Fibroblast of the aortic adventitia (primary cell): ENCODE measurements at places on chromosomes 2 and 18.
A peak's percentile ranks its signal among the peaks of the same experiment; 100 is the strongest.

- peak; percentile 21 for DNase-seq
Observed at GRCh38 chr2:26292646-26293045, 47.9 kb downstream of the HADHB start.

DNA sequence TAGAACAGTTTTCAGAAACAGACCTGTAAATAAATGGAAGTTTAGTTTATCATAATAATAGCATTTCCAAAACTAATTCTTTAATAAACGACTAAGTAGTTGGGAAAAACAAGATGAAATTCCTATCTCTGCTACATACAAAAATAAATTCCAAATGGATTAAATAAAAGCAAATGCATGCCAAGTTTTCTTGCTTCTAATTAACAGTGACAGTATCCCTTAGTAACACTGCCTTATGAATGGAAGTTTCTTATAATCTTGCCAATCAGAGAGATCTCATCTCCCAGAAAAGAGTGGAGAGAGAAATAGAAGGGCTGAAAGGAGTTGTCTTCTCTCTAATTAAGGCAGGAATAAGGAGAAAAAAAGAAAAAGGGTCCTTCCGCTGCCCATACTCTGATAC, 133.9 kb downstream of the GFPT1 start:
- DNase-seq: peak; percentile 60

DNA sequence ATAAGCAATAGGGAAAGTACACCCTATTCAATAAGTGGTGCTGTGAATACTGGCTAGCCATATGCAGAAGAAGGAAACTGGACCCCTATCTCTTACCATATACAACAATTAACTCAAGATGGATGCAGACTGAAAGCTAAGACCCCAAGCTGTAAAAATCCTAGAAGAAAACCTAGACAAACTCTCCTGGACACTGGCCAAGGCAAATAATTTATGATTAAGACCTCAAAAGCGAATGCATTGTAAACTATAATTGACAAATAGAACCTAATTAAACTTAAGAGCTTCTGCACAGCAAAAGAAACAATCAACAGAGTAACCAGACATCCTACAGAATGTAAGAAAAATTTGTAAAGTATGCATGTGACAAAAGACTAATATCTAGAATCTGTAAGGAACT, 41.1 kb upstream of the ASXL3 start:
- DNase-seq: no peak

DNA sequence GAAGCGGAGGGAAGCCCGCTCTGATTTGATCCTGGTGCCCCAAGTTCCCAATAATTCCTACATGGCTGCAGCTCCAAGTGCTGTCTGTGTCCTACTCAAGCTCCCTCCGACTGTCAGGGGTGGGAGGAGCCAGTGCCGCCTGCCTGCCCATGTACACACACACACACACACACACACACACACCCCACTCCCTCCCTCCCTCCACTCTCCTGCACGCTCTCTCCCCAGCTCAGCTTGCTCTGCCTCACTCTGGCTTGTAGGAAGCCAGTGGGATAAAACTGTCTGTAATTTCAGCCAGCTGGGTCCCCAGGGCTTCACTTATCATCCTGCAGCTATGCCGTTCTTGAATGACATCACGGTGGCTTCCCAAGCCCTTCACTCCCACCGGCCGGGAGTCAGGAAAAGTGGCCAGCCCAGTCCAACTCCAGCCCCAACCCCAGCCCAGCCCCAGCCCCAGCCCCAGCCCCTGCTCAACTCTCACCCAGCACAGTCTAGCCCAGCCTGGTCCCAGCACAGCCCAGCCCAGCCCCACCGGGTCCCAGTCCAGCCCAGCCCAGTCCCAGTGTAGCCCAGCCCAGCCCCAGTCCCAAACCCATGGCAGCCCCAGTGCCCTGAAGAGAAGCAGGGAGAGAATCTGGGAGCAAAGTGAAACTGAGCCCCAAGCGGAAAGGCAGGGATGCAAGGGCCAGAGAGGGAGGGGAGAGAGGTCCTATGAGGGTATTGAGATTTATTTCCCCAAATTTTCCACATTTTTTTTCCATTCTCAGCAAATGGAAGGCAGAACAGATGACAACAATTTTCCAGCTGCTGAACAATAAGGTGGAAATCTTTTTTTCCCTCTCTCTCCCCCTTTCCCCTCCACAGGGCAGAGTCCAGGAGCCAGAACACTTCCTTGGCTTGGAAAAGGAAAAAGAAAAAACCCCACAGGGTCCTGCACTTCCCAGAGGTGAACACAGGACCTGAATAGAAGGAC, 144.0 kb downstream of the TNS1 start:
- peak; percentile 99 for DNase-seq

GRCh38 chr2:233044974-233045605, 12.6 kb downstream of the NEU2 start:
- DNase-seq: no peak

DNA sequence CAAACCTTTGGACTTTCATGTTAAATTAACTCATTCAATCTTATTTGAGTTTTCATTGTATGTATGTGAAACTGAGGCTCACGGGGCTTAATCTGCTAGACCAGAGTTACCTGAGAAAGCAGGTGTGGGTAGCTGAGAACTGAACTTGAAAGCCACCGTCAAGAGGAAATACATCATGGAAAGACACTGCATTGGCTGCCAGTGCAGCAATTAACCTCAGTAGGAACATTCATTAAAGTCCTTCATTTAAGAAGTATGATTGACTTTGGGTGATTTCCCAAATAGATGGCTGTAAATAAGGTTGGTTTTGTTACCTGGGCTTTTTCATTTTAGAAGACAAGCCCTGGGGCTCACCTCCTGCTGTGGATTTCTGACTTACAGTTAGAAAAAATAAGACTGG, 36.5 kb upstream of the MGAT5 start:
- DNase-seq: no peak

GRCh38 chr2:128773641-128774319, 455.1 kb upstream of the HS6ST1 start:
- no peak for DNase-seq

- DNase-seq: no peak
Observed at GRCh38 chr18:59686260-59686659, 11.0 kb downstream of the CCBE1 start.

DNA sequence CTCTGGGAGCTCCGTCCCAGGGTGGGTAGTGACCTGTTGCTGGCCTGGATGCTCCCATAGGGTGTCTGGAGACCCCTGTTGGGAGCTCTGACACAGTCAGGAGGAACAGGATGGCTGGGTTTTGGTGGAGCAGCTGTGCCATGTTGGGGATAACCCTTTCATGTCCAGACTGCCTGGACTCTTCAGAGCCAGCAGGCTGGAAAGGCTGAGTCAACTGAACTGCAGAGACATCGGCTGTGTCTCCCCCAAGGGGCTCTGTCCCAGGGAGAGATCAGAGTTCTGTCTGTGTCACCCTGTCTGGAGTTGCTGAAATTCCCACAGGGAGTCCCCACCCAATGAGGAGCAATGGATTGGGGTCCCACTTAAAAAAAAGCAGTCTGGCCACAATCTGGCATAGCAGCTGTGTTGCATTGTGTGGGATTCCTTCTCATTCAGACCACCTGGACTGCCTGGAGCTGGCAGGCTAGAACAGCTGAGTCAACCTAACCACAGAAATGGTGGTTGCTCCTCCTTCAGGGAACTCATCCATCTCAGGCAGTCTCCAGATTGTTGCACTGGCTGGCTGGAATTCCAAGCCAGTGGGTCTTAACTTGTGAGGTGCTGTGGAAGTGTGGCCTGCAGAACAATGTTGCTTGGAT, 37.2 kb downstream of the AGPS start:
- peak; percentile 94 for DNase-seq

GRCh38 chr2:100244881-100245605, 77.3 kb downstream of the LONRF2 start:
- peak; percentile 19 for DNase-seq

DNA sequence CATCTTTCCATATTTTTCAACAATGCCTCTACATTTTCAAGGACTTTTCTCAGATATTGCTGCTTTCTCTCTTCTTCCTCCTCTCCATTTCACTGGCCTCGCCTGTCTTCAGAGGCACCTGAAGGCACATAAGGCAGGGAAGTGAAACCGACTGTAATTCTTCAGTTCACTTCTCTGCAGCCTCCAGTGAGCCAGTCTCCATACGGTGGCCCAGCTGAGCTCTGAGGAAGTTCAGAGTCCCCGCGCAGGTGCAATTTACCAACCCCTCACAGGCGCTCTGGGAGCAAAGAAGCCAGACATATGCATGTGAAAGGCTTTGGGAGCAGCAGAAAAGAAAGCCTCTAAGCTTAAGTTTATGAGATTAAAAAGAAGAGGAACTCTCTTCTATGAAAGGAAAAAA, 12.4 kb downstream of the KLHL14 start:
- DNase-seq: no peak

DNA sequence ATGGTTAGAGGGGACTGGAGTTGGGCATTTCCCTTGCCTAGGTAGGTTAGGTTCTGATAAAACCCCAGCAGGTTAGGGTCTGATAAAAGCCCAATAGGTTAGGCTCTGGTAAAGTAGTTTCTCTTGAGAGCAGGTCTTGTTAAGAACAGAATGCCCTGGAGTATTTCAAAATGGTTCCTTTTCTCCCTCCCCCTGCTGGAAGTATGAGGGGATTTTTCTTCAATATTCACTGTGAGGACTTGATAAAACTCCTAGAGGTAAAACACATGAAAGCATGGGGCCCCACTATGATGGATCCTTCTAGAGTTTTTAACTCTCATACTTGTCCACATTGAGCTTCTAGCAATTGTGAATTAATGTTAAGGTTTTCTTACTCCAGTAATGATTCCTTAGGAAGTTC, 27.6 kb downstream of the ANKAR start:
- no peak for DNase-seq

- DNase-seq: no peak
Observed at GRCh38 chr2:2887772-2888387, 489.7 kb downstream of the EIPR1 start.

GRCh38 chr2:168149986-168150385, 97.4 kb downstream of the STK39 start:
- DNase-seq: no peak

GRCh38 chr18:49804096-49804495, 9.2 kb downstream of the ACAA2 start:
- DNase-seq: no peak

- DNase-seq: no peak
Observed at GRCh38 chr2:210227290-210228088, 2.2 kb upstream of the ACADL start.

- DNase-seq: peak; percentile 60
Observed at GRCh38 chr2:240557808-240558207, at the start of gene ANKMY1. ANKMY1 (minus strand) TSS chr2:240557988; CDS start chr2:240557335, 653 bp downstream.

- no peak for DNase-seq
Observed at GRCh38 chr2:29060441-29060840, 13.9 kb downstream of the PCARE start.

DNA sequence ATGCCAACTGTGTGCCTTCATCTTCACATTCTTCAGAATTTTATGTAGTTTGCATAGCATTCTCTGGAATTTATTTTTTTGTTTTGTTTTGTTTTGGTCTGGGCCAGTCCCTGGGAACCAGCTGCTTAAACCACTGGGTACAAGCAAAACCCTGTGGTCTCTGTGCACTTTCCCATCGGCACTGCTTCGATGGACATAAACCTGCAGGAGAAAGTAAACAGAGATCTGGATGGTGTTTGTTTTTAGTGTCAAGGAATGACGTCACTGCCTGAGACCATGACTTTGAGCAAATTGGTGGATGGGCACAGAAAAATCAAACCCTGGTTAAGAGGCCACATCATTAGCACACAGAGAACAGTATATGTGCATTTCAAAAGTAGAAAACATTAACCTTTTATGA, 64.7 kb upstream of the RASGRP3 start:
- DNase-seq: peak; percentile 37

DNA sequence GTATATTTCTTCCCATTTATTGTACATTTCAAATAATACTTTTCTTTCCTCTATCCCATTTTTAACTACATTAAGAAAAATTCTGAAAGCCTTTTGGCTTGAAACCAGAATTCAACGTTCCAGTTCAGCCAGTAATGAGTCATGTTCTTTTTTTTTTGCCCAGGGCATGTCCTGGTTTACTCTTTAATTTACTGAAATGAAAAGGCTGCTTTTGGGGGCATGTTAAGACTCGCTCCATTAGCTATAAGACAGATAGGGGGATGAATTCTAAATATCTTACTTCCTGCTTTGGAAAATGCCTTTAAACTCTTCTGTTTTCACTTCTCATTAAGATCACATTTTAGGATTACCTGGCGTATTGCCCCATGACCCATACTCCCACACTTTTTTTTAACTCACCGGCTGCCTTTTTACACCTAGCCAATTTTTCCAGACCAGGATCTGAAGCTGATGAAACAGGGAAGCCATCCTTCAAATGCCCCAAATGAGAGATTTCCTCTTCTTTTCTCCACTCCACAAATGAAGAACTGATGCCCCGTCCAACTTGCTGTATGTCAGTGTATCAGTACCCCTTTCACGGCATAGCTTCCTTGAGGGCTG, 585 bp downstream of the ABCA12 start:
- peak; percentile 80 for DNase-seq

- DNase-seq: no peak
Observed at GRCh38 chr2:230891509-230891908, 26.8 kb downstream of the ITM2C start.

DNA sequence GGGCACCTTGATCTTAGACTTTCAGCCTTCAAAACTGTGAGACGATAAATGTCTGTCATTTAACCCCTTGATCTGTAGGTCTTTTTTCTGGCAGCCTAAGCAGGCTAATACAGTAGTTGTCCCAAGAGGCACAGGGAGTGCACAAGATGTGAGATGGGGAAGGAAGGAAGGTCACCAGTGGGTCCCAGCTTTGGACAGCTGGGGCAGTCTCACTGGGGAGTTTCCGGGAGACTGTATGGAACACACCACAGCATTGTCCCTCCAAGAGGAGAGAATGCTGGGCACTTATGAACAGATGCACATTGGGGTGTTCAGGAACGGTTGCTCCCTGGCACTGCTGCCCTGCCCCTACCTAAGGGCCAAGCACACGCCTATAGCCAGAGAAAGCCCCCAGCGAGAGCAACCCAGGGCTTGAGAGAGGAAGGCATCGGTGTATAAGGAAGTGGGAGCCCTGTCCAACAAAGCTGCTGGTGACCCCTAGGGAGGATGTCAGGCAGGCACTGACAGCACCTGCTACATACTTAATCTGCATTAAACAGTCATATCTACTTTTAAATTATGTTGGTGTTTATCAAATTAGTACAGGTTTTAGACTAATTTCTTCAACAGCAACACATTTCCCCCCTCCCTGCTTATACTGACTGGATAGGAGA, 11.6 kb upstream of the NCK2 start:
- no peak for DNase-seq
